ENCODE measurements at places on chromosomes 12 and 14. TPM values are rescaled to one million over a fixed set of nuclear protein-coding genes. Genes with fewer than 3 reads are reported as not detected.

PSMB11 gene
- not detected for total RNA-seq

ZNF140 gene
- 43.6 TPM for total RNA-seq

KIF5A gene
- 0.09 TPM for total RNA-seq

RNASE7 gene
- total RNA-seq, result not detected

BEST3 gene
- not detected for total RNA-seq

PTGDR gene
- not detected for total RNA-seq

LRP1-AS gene
- total RNA-seq, result not detected

RBP5 gene
- not detected for total RNA-seq

APOF gene
- not detected for total RNA-seq

TMEM132C gene
- total RNA-seq, result not detected

LRCOL1 gene
- total RNA-seq, result not detected

TEP1 gene
- total RNA-seq, result 13.0 TPM

SDR9C7 gene
- total RNA-seq, result not detected

MYH6 gene
- not detected for total RNA-seq

RTL1 gene
- total RNA-seq, result not detected

SERPINA10 gene
- not detected for total RNA-seq

LTB4R2 gene
- 7.7 TPM for total RNA-seq

TMEM229B gene
- total RNA-seq, result 0.20 TPM

STON2 gene
- 0.40 TPM for total RNA-seq

TOMM20L gene
- total RNA-seq, result not detected

CRACR2A gene
- 4.9 TPM for total RNA-seq

C14orf93 gene
- total RNA-seq, result 12.8 TPM

CLEC2A gene
- not detected for total RNA-seq

All from NCI-H460 (cell line).